ENCODE measurements at places on chromosomes 2 and 18. TPM values are rescaled to one million over a fixed set of nuclear protein-coding genes. Genes with fewer than 3 reads are reported as not detected.

DNA sequence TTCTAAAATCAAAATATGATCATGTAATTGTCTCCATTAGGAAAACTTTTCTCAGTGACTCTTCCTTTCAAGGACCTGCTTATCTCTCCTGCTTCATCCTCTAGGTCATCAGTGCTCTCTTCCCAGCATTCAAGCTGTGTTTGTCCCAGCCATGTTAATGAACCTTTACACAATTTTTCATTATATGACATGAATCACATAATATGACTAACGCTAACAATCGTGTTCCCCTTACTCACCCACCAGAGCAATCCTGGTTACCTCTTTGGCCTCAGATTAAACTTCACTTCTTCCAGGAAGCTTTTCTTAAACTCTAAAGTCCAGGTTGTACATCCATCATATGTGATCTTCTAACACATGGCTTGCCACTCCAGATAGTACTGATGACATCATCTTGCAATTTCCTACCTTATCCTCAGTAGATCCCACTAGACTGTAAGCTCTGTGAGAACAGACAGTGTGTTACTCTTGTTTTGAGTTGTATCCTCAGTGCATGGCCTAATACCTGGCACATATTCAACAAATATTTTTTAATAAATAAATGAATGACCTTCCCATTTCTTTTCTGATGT, 882.9 kb upstream of the ZEB2 start:
- no peak for DNase-seq
- no peaks in the 10 kb centered on the region for H3K4me1 ChIP-seq
- H3K27me3 ChIP-seq, result no peaks in the 10 kb centered on the region
- H3K36me3 ChIP-seq, result no peaks in the 10 kb centered on the region
- H3K4me3 ChIP-seq, result no peak overlapping the region

DNA sequence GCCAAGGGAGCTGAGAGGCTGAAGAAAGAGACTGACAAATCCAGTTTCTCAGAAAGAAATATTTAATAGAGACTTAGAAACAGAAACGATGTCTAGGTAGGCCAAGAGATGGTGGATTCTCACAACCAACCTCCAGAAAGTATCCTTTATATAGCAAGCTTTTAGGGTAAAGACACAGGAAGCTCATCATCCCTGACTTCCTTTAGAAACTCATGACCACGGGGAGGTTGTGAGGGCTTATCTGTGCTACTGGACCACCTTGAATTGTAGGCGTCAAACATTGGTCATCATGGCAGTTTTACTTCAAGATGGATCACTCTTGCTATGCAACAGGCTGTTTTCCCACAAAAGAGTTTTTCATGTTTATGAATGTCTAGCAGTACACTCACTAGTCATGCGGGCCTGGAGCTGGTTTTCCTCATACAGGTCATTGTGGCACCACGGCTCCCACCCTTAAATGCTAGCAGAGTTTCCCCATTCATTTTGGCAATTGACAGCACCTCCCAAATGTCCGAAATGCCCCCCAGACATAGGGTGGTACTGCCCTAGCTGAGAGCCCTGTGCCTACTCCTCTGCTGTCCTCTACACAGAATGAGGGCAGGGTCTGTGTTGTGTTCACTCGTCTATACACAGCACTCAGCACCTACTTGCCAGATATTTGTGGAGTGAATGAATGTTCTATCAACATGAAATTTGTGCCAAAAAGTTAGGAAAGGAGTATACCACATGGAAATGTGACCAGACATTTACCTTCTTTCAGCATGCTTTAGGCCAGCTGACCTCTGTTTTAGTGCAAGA, 89.0 kb downstream of the TMEM247 start:
- no peak overlapping the region for H3K27ac ChIP-seq
- no peaks in the 10 kb centered on the region for H3K27me3 ChIP-seq
- H3K4me1 ChIP-seq, result no peaks in the 10 kb centered on the region
- DNase-seq, result no peak
- no peak overlapping the region for H3K4me3 ChIP-seq

Gene CXCR4
- polyA plus RNA-seq, result 12.3 TPM

Gene GDF7
- polyA plus RNA-seq, result 0.69 TPM

Gene KIF5C
- polyA plus RNA-seq, result 57.0 TPM

DNA sequence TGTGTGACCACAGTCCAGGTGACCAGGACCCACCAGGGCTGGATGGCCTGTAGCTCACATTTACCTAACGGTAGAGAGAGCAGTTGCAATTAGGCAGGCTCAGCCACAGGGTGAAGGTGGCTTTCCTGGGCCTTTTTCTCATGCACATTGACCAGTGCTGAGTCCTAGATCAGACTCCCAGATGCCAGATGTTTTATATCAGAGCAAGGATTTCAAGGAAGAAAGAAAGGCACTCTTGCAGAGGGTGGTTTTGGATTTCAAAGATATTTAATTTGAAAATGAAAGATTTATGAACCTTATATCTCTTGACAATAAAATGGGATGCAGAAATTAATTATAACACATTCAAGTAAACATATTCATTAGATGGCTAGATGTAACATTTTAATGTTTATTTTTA, 694.2 kb upstream of the GYPC start:
- no peaks in the 10 kb centered on the region for H3K27me3 ChIP-seq
- H3K4me3 ChIP-seq, result no peak overlapping the region
- H3K4me1 ChIP-seq, result no peaks in the 10 kb centered on the region
- DNase-seq, result no peak

Gene GAL3ST2
- 0.54 TPM for polyA plus RNA-seq

Gene ERMN
- 0.44 TPM for polyA plus RNA-seq

GRCh38 chr18:72820571-72820970, 47.2 kb downstream of the NETO1 start:
- no peak overlapping the region for H3K4me3 ChIP-seq
- no peaks in the 10 kb centered on the region for H3K4me1 ChIP-seq
- no peaks in the 10 kb centered on the region for H3K36me3 ChIP-seq
- no peak overlapping the region for H3K27ac ChIP-seq
- no peak for DNase-seq

Gene FRZB
- 21.3 TPM for polyA plus RNA-seq

GRCh38 chr2:58911877-58912276, 670.8 kb upstream of the FANCL start:
- DNase-seq, result no peak
- H3K36me3 ChIP-seq, result no peaks in the 10 kb centered on the region
- no peaks in the 10 kb centered on the region for H3K4me1 ChIP-seq
- no peak overlapping the region for H3K27ac ChIP-seq
- no peaks in the 10 kb centered on the region for H3K27me3 ChIP-seq
- no peak overlapping the region for H3K4me3 ChIP-seq

DNA sequence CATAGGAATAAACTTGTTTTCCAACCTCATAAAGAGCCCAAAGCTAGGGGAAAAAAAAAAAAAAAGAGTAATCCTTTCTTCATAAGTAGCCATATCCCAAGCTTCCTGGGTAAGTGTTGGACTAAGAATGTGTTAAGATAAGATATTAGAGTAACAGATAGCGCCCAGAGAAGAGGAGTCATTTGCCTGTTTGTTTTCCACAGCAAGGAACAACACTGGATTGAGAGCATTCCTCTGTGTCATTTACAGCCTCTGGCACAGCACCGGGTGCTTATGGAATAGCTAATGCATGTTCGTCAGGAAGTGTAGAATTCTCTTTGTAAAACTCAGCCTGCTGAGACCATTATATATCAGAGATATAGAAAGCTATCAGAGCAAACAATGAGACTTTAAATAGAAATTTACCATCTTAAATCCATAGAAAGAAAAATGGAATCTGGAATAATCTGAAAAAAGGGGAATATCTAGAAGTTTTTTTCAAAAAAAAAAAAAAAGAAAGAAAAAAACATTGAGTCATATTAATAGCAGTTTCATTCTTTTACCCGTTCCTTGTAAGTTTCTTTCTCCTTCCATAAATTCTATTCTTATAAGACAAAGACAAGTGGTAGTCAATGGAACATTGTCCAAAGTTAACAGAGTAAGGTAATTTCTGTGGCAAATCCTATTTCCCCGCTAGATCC, 37.6 kb downstream of the LRP2 start:
- no peaks in the 10 kb centered on the region for H3K4me1 ChIP-seq
- H3K27ac ChIP-seq, result no peak overlapping the region
- H3K27me3 ChIP-seq, result no peaks in the 10 kb centered on the region
- H3K4me3 ChIP-seq, result no peak overlapping the region
- no peak for DNase-seq

DNA sequence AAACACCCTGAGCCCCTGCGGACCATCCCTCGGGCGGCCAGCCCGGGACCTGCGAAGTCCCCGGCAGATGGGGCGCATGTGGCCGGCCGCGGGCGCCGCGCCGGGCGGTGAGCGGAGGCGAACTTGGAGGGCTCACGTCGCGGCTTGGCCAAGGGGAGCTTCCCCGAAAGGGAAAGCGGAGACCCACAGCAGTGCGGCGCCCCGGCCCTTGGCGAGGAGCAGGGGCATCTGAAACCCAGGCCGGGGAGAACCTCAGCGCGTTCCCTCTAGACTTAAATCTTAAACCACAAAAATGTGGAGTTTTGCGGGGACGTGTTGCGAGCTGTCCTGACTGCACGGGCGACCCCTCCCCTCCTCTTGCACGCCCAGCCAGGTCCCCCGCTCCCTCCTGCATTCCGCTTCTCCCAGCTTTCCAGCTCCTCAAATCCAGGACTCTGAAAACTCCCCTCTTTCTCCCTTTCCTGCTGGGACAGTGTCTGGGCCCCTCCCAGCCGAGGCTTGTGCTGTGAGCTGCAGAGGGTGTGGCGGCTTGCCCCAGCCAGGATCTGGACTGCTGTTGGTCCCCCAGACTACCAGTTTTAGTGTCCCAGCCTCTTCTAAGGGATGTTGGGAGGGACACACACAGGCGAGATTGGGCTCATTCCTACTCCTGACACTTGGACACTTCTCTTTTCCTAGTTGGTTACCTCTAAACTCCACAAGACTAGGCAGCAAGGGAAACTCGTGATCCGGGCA, 1.3 kb downstream of the FMNL2 start:
- H3K27ac ChIP-seq, result peak overlapping the region; percentile 89
- H3K4me1 ChIP-seq, result no peaks in the 10 kb centered on the region

Gene EPHA4
- polyA plus RNA-seq, result 47.4 TPM

DNA sequence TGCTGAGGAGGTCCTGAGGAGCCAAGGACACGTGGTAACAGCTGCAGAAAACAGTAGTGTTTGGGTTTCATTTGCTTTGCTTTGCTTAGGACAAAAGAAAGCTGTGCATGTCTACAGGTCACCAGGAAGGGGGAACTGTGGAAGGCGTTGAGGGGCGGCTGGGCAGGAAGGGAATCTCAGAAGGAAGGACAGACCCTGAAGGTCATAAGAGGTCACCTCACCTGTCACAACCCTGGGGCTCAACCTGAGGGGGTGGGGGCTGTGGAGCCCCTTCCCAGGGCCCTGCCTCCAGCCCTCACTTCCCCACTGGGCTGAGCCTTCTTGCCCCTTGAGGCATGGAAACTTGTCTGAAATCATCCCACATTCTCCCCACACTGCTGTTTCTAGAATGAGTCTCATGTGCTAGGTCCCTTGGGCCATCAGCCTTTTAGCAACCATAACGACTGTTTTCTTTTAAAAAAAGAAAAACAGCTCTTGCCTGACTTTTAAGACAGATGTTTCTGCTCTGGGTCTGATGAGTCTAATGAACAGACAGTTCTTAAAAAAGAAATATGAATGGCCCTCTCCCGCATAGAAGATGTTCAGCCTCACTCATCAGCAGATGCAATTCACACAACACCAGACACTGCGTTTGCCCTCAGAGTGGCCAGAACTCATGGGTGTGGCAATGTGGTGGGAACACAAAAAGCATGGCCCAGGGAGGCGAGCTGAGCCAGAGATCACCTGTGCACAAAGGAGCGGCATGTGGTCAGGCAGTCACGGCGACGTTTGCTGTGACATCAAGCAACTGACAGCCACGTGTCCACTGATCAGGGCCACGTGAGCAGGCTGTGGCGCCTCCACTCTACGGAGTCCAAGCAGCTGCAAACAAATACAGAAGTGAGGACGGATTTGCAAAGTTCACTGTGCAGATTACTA, 84.0 kb downstream of the SEPTIN10 start:
- H3K27ac ChIP-seq, result no peak overlapping the region
- H3K4me3 ChIP-seq, result no peak overlapping the region
- peak; percentile 14 for DNase-seq
- H3K27me3 ChIP-seq, result no peaks in the 10 kb centered on the region
